Vagina (tissue), 2 donors: ENCODE measurements at places on chromosomes 12 and 14.

DNA sequence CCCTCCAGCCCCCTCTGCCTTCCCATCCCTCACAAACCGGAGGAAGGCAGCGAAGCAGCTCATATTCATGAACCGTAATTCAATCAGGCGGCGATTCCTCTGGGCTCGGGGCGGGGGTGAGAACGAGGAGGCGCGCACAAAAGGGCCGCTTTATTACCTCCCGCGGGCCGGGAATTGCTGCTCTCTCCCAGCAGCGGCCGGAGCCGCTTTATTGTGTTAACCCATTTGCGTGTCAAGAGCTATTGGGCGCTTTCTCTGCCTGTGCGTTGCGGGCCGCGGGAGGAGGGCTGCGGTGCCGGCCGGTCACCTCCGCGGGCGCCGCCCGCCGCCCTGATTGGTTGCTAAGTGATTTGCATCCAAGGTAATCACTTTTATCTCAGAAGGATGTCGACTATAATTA is 4.8 kb downstream of the FAM222A start:
- DNase-seq = no peak

- DNase-seq = no peak
Measured at GRCh38 chr12:52183971-52184370, 7.8 kb downstream of the KRT80 start.

DNA sequence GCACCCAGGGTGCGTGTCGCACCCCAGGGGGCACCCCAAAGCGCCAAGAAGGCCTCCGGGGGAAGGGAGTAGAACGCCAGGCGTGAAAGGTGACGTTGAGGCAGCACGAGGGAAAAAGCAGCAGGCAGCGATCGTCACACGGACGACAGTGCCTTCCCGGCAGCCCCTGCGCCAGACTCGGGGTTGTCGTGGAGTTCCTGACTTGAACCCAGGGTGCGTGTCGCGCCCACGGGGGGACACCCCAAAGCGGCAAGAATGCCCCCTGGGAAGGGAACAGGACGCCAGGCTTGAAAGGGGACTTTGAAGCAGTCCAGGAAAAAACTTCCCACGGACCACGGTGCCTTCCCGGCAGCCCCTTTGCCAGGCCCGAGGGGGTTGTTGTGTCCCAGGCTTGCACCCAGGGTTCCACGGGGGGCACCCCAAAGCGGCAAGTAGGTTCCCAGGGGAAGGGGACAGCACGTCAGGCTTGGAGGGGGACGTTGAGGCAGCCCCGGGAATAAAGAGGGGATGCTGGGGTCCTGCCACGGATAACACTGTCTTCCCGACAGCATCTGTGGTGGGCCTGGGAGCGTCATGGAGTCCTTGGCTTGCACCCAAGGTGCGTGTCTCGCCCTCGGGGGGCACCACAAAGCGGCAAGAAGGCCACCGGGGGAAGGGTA is 159.2 kb upstream of the ALG10B start:
- DNase-seq = no peak

DNA sequence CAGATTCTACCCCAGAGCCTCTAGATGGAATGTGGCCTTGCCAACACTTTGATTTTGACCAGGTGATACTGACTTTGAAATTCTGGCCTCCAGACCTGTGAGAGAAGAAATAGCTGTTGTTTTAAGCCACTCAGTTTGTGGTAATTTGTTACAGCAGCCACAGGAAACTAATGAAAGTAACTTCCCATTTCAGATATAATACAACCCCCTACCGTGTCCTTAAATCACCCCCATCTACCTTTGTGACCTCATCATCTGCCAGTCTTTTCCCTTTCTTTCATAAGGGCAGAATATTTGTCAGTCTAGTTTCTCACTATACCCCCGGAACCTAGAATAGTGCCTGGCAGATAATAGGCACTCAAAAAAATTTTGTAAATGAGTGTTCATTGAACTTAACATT is 39.6 kb downstream of the PPP4R4 start:
- no peak for DNase-seq

GRCh38 chr14:49895480-49895879 is 2.6 kb downstream of the ARF6 start:
- no peak for DNase-seq

- peak; percentile 95 for DNase-seq
Measured at GRCh38 chr12:9064815-9065606, 50.7 kb downstream of the A2M start.

DNA sequence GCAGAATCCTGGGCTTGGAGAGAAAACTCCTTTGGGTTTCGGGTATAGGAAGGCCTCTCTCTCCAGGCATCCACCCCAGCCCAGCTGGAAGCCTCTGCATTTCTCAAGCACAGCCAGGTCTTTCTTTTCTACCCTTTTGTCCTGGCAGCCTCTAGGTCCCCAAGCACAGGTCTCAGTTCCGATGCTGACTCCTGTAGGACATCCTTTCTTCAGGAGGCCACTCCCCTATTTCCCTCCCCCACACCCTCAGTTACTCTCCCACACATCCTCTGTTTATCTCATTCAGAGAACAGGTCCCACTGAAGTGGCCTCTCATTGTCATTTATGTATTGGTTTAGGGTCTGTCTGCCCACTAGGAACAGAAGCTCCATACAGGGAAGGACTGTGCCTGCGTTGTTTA is 352.6 kb downstream of the VRK1 start:
- DNase-seq = no peak

GRCh38 chr12:74849801-74850200 is 312.2 kb downstream of the ATXN7L3B start:
- no peak for DNase-seq
